ENCODE measurements at places on chromosomes 11 and 22.

DNA sequence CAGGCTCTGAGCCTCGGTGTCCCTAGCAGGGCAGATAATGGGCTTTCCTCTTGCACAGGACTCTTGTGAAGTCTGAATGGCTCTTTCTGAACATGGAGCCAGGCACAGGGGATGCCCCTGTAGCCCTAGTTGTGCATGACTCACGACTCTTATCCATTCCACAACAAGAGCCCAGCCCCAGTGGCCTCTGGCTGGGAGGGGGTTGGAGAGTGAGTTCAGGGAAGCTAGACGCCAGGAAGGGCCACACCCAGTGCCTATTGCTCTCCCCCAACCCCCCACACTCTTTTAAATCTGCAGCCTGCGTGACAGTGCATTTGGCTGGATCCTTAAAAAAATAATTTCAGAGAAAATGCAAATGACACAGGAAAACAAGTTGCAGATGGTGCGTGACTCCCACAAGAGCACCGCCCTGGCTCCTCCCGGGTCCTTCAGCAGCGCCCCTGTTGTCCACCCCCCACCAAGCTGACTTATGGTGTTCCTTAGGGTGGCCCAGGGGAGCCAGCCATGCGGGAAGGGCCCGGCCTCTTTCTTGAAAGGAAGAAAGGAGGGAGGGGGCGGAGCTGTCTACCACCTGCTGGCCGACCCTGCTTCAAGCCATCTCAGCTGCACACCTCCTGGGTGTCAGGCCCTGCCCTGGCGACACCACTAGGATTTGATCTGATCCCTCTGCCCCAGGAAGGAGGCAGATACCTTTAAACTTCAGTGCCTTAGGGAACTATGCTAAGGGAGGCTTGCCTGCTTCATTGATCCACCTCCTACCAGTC lies 74.7 kb downstream of the MN1 start:
- no peak for DNase-seq

DNA sequence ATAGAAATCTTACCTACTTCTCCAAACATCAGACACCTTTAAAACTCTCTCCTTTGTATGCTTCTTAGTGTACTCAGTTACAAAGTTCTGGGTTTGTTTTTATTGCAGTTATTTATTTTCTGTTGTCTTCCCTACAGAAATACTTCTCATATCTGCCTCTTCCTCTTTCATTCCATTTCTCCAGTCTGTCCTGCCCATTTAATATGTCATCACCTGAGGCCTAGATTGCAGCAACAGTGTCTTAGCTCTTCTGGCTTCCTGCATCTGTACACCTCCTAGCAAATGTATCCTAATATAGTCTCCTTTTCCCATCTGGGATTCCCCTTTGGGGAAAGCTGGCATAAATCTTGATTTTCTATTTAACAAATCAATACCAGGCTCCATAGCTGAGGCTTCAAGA lies 34.9 kb upstream of the PCF11 start:
- DNase-seq, result no peak

- DNase-seq, result no peak
Measured at GRCh38 chr11:122040464-122040863, 75.6 kb downstream of the BLID start.

DNA sequence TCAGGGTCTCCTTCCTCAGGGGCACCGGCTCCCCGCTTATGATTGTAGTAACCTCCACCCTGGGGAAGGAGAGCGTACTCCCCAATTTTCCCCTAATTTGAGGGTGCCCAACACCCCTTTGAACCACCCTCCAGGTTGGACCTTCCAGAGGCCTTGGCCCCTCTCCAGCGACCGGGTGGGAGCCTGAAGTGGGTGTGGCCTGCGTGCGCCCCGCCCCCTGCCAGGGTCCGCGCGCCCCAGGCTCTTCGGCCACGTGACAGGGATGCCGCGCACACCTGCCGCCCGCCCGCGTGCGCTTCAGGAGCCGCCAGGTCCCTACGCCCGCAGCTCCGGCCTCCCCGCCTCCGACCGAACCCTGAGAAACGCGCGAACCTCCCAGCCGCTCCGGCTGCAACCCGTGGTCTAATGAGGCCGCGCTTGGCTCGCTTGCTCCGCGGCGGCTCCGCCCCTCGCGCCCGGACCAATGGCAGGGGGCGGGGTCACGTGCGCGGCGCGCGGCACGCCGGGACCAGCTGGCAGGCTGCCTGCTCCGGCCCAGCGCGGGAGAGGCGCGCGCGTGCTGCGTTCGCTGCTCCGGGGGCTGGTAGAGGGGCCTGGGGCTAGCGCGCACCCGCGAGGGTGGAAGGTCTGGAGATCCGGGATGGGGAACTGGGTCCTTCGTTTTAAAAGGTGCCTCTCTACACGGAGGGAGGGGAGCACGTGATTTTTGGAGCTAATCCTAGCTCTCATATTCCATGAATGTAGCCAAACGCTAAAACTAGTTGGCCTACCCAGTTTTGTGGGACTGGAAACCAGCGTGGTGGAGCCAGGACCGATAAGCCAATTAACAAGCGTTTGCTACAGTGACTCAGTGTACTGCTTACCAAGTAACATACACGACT lies at the start of gene FOXRED2:
Gene FOXRED2 (minus strand): TSS at position 404 of the 881 bp plus-strand sequence. CDS start 618 bp downstream, outside the sequence.
- peak; percentile 78 for DNase-seq

DNA sequence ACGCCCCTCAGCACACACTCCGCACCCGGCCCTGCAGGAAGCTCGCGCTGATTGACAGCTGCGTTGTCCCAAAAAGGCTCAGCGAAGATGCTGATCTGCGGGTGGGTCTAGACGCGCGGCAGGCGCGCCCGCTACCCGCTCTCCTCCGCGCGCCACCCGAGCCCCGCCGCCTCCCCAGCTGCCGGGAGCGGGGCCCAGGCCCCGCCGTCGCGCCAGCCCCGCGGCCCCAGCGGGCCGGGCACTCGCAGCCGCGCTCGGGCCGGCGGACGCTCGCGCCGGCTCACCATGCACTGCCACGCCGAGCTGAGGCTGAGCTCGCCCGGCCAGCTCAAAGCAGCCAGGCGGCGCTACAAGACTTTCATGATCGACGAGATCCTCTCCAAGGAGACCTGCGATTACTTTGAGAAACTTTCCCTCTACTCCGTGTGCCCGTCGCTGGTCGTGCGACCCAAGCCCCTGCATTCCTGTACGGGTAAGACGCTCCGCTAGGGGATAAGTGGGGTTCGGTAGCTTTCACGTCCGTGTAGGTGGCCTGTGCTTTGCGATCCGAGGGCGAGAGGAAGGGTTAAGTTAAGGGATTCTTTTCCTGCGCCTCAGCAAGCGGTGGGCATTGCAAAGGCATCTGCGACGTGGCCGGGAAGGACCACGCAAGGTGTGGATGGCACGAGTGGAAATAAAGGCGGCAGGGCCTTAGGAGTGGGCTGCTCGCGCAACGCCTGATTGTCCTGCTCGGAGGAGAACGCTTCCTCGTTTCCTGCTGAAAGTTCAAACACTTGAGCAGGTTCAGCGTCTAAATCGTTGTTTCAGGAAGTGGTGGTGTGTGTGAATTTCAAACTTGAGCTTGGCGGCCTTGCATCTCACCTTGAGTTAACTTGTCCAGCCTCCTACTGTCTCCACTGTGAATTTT lies at the start of gene BARX2:
Gene BARX2 (plus strand): TSS at position 98 of the 907 bp plus-strand sequence. CDS start 188 bp downstream, at position 286.
- DNase-seq, result no peak

DNA sequence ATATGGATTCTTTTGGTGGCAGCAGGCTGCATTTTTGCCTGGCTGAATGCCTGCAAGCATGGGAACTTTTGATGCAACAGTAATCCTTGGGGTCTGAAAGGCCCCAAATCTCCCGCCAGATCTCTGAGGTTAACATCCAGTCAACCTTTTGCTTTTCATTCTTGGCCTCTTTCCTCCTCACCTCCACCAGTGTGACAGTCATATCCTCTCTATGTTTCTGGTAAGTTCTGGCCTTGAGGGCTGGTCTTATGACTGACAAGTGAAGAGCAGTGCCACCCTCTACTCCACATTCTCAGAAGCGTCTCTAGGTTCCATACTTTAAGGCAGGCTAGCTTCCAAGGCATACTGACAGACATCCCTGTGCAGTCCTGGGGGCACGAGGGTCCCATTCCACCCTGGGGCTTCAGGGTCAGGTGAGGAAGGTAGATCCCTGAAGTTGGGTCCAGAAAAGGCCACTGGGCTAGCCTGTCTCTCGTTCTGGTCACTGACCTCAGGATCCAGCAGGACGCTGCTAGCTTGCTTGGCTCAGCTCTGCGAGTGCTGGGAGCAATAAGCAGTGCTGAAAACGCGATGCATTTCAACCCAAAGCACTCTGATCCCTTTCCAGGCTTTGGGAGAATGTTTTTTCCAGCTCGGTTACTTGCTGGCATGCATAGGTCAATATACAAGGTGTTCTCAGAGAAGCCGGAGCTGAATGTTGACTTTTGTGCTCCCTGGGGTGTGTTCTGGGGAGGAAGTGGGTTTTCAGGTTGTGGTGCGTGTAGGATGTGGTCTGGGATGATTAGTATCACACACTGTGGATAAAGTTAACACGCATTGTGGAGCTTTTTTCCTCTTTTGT lies 75.2 kb downstream of the PTPRJ start:
- peak; percentile 61 for DNase-seq

DNA sequence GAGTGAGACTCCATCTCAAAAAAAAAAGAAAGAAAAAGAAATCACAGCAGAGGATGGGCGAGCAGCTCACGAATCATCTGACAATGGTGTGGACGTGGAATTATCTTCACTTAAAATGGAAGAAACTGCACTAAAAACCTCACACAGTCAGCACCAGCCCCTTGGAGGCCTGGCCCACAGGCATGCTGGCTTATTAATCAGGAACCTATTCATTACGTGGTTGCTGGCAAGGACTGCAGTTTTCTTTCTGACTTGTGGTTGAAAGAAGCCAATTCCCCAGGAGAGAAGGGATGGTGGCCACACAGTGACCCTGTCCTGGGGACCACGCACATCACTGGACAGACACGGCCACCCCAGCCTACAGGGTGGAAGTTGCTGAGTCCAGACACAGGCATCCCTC lies 401.1 kb downstream of the CTTN start:
- no peak for DNase-seq

GRCh38 chr11:58578136-58578634 lies 678 bp upstream of the ZFP91 start:
- DNase-seq, result peak; percentile 95

DNA sequence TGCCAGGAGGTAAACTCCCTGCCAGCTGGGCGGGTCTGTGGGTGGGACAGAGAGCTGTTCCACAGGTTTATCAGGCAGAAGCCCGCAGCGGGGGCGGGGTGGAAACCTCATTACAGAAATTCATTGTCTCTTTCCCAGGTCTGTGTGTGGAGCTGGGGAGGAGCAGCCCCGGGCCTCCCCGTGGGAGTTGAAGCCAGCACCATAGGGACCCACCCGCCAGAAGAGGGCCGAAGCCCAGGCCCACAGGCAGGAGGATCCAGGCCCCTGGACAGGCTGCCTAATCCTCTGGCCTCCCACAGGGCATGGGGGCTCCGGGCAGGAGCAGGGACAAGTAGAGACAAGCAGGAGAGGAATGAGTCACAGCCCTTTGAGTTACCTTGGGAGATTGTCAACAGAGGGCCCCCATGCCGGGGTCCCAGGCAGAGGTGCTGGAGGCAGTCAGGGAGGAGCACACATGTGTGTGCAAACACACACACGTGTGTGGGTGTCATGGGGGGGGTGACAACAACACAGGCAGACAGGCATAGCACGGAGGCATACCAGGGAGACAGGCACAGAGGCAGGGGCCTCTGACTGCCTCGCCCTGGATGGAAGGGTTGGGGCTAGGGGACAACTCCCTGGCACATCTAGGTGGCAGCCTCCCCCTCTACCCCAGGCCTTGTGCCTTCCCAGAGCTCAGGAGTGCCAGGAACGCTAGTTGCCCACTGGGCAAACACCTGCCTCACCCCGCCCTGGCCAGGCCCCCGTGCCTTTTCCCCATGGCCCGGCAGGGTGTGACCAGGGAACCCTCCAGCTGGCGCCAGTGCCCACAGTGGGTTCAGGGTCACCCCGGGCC lies 1.4 kb downstream of the CDC42BPG start:
- DNase-seq, result no peak

DNA sequence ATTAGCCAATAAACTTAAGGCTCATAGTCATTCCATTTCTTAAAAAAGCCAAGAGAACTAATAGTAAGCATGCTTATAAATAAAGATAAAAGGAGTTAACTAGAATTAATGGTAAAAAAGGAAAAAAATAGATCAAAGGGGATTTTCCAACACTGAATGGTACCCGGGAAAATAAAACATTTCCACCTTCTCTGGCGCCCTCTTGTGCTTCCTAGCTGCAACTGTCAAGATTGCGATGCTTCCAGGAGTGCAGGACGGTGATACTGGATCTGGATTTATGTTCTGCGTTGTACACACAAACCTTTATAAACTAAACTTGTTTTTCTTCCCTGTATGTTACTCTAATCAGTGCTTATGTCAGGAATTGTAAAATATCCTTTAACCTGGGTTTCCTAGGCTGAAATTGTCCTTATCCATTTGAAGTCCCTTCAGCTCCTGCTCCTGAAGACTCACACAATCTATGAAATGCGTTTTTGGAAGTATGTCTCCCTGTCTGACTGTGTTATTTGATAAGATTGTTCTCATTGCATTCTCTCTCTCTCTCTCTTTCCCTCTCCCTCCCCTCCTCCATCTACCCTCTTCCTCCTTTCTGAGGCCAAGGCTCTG lies 9.6 kb upstream of the HTATIP2 start:
- no peak for DNase-seq

- DNase-seq, result no peak
Measured at GRCh38 chr11:33147559-33147958, 13.7 kb downstream of the CSTF3 start.

- DNase-seq, result no peak
Measured at GRCh38 chr11:27468995-27469695, 3.4 kb downstream of the LGR4 start.

- DNase-seq, result peak; percentile 5
Measured at GRCh38 chr11:3971756-3972404, 116.4 kb downstream of the STIM1 start.
